ENCODE measurements at places on chromosomes 12 and 14. TPM values are rescaled to one million over a fixed set of nuclear protein-coding genes. Genes with fewer than 3 reads are reported as not detected.

Gene SIX1
- 1.4 TPM for total RNA-seq

DNA sequence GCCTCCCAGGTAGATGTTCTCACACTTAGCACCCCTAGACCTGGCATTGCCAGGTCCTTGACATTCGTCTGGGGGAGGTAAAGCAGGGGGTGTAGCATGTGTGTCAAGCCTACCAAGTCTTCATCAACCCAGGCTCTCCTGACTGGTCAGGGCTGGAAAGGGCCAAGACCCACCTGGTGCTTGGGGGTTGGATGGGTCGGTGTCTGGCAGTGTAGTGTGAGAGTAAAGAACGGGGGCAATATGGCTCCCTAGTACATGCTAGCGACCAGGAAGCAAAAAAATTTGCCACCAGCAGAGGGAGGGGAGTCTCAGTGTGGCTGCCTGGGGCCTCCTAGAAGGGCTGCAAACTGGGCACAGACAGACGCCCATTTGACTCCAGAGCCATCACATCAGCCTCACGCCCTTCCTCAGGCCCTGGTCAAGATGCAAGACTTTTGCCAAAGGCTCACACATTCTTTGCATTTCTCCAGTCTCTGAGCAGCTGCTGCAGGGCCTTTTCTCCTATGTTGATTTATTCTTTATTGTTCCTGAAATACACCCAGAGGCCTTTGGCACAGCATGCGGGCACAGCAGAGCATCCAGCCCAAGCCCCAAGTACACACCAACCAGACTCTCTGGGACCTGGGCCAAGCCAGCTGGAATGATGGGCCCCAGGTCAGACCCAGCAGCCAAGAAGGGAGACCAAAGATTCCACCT, 38.3 kb upstream of the PNMA1 start:
- no peaks in the 10 kb centered on the region for H3K27me3 ChIP-seq
- H3K4me1 ChIP-seq = peaks cover 99% of the 10 kb centered on the region
- DNase-seq = peak; percentile 41
- peak overlapping the region; percentile 82 for H3K27ac ChIP-seq
- peak overlapping the region; percentile 22 for H3K4me3 ChIP-seq

Gene SENP1
- 42.4 TPM for total RNA-seq

DNA sequence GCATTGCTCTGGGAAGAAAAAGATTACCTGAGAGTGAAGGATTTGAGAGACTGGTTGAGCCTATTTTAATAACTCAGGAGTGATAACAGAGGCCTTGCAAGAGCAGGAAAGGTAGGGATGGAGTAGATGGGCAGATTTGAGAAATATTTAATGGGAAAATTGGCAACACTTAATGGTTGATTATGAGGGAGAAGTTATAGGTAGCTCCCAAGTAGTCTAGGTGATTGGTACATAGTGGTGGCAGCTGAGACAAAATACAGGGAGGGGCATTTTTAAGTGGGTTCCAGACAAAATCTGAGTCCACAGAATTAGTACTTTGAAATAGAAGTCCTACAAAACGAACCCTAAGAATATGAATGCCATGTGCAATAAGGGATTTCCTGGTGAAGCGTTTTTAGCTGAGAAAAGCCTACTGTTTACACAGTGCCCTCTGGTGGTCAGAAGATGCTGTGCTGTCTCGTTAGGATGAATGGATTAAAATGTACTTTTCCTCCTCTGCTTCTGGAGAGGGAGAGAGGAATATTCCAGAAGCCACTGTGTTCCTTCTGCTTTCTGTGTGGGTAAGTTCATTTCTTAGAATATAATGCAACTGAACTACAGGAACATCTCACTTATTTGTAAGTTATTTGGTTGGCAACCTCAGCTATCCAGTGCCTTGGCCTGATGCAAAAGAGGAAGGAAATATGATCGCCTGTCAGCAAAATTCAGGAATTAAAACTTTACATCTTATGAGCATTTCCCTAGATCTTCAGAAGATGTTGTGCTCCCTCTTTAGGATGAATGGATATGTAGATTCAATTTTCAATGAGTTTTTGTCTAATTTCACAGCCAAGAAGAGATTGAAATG, 6.5 kb downstream of the ZBTB1 start:
- peak; percentile 69 for DNase-seq
- H3K4me1 ChIP-seq = peaks cover 69% of the 10 kb centered on the region
- peak overlapping the region; percentile 52 for H3K4me3 ChIP-seq
- no peaks in the 10 kb centered on the region for H3K27me3 ChIP-seq
- peak overlapping the region; percentile 58 for H3K27ac ChIP-seq

DNA sequence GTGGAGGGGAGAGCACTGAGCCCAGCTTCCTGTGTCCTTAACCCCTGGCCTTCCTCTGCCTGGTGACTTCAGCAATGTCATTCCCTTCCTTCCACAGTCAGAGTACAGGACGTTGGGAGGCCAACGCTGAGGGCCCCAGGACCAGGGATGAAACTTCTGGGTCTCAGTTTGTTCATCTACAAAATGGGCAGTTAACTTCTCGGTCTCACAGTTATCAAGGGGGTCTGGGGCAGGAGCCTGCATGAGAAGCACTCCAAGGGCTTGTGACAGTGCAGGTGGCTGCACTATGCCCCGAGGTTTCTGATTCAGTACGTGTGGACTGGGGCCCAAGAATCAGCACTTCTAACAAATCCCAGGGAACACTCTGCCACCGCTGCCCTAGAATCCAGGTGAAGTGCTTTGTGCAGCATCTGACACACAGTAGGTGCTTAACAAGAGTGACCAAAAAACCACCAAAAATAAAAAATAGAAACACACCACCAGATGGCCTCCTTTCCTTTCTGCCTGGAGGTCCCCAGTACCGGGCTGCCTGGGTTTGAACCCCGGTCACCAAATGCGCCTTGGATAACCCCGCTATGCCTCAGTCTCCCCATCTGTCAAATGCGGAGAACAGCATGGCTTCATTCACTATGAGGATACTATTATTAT, 80.4 kb downstream of the RFLNA start:
- DNase-seq = no peak
- H3K4me3 ChIP-seq = no peak overlapping the region
- no peaks in the 10 kb centered on the region for H3K4me1 ChIP-seq
- H3K36me3 ChIP-seq = peaks cover 2% of the 10 kb centered on the region

Gene DAD1
- 160 TPM for total RNA-seq

DNA sequence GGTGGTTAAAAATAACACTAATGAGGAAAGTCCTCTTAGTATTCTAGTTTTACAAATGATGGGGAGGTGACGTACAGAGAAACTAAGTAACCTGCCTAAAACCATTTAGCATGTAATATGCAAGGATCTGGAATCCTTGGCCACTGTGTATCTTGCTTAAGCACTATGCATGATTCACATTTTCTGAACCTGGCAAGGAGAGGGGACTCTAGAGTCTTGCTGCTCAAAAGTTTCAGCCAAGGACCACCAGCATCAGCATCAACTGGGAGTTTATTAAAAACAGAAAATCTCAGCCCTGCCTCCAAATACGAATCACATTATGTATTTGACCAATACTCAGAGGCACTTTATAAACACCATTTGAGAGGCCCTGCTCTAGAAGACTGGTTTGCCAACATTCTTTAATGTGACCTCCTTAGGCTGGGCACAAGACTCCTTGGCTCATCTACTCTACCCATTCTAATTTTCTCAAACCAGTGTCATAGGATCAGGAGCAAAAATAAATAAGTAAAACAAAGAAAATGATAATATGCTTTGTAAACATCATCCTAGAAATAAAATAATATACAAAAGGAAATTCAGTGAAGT, 52.9 kb downstream of the ABCC9 start:
- no peaks in the 10 kb centered on the region for H3K36me3 ChIP-seq
- no peak overlapping the region for H3K4me3 ChIP-seq
- H3K27ac ChIP-seq = no peak overlapping the region
- no peaks in the 10 kb centered on the region for H3K4me1 ChIP-seq

GRCh38 chr14:63650256-63650952, 8.7 kb upstream of the WDR89 start:
- peak; percentile 62 for DNase-seq
- peak overlapping the region; percentile 92 for H3K27ac ChIP-seq
- no peaks in the 10 kb centered on the region for H3K27me3 ChIP-seq
- H3K4me3 ChIP-seq = no peak overlapping the region
- H3K36me3 ChIP-seq = peaks cover 11% of the 10 kb centered on the region

Gene CCND2
- 401 TPM for total RNA-seq

Gene KRT73
- not detected for total RNA-seq

GRCh38 chr14:104405360-104406226, 174.0 kb upstream of the C14orf180 start:
- H3K27me3 ChIP-seq = peaks cover 8% of the 10 kb centered on the region
- DNase-seq = no peak
- H3K4me3 ChIP-seq = no peak overlapping the region
- H3K36me3 ChIP-seq = no peaks in the 10 kb centered on the region
- H3K27ac ChIP-seq = no peak overlapping the region

Gene SERPINA10
- not detected for total RNA-seq

DNA sequence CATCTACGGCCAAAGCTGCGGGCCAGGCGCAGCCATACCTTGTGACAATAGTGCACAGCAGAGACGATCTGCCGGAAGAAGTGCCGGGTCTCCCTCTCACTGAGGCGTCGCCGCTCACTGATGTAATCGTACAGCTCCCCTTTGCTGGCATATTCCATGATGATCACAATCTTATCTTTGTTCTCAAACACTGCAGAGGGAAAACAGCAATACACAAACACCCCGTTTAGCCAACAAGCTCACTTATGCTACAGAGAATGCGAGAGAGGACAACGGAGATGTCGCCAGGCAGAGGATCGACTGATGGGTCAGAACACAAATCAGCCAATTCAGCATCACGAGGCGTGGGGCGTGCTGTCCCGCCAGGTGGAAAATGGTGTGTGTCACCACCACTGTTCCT, 52.1 kb downstream of the NUAK1 start:
- no peaks in the 10 kb centered on the region for H3K4me1 ChIP-seq
- H3K27me3 ChIP-seq = peaks cover 23% of the 10 kb centered on the region
- DNase-seq = no peak
- H3K36me3 ChIP-seq = no peaks in the 10 kb centered on the region
- H3K27ac ChIP-seq = no peak overlapping the region

Gene LYZ
- total RNA-seq = 0.50 TPM

DNA sequence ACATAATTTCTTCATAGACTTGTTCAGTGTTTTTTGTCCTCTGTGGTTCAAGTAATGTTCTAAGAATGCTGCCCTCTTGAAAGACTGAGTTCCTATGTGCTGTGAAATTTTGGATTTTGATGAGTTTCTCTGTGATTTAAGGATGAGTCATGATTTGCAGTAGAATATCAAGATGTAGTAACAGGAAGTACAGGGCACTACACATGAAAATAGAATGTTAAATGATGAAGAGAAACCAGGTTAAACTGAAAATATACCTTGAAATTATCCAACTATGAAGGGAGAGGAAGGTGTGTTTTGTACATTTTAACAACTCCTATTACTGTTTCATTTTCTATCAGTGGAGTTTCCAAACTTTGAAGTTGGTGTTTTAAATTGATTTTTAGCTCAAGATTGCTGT, 4.8 kb downstream of the ELK3 start:
- peak overlapping the region; percentile 33 for H3K4me3 ChIP-seq
- H3K27me3 ChIP-seq = no peaks in the 10 kb centered on the region
- DNase-seq = no peak

Gene SRRM4
- total RNA-seq = not detected

DNA sequence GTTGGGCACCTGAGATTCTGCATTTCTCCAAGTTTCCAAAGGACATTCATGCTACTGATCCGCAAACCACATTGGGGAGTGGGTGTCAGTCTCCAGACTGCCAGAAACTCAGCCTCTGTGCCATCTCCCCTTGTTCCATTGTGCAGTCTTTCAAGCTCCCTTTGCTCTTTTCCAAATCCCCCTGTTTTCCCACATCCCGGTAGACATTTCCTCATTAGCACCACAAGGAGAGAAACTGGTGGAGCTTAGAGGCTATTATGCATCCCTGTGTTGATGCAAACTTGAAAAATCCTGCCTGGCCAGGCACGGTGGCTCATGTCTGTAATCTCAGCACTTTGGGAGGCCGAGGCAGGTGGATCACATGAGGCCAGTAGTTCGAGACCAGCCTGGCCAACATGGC, 10.7 kb downstream of the CCDC63 start:
- H3K4me3 ChIP-seq = no peak overlapping the region
- H3K36me3 ChIP-seq = no peaks in the 10 kb centered on the region
- H3K4me1 ChIP-seq = no peaks in the 10 kb centered on the region

- H3K36me3 ChIP-seq = no peaks in the 10 kb centered on the region
- H3K4me1 ChIP-seq = peaks cover 19% of the 10 kb centered on the region
- no peak overlapping the region for H3K27ac ChIP-seq
- peaks cover 26% of the 10 kb centered on the region for H3K27me3 ChIP-seq
- no peak overlapping the region for H3K4me3 ChIP-seq
- no peak for DNase-seq
Observed at GRCh38 chr14:97298736-97299135, 501.6 kb downstream of the VRK1 start.

Gene CCDC85C
- 11.7 TPM for total RNA-seq

Gene WSCD2
- total RNA-seq = not detected

- peaks cover 5% of the 10 kb centered on the region for H3K27me3 ChIP-seq
- H3K36me3 ChIP-seq = no peaks in the 10 kb centered on the region
- DNase-seq = no peak
Observed at GRCh38 chr12:6376079-6376869, 911 bp upstream of the SCNN1A start.

GRCh38 chr12:52395761-52396434, 10.2 kb downstream of the KRT82 start:
- no peaks in the 10 kb centered on the region for H3K36me3 ChIP-seq
- no peaks in the 10 kb centered on the region for H3K4me1 ChIP-seq
- no peak overlapping the region for H3K4me3 ChIP-seq
- H3K27ac ChIP-seq = no peak overlapping the region
- peaks cover 7% of the 10 kb centered on the region for H3K27me3 ChIP-seq
- DNase-seq = no peak

Gene AICDA
- total RNA-seq = not detected

- no peak for DNase-seq
- peaks cover 49% of the 10 kb centered on the region for H3K4me1 ChIP-seq
- peaks cover 6% of the 10 kb centered on the region for H3K36me3 ChIP-seq
- H3K27me3 ChIP-seq = peaks cover 6% of the 10 kb centered on the region
- peak overlapping the region; percentile 26 for H3K27ac ChIP-seq
Observed at GRCh38 chr12:104216521-104216924, 944 bp downstream of the TXNRD1 start.

GRCh38 chr12:48961331-48961730, 4.0 kb upstream of the ARF3 start:
- no peak for DNase-seq
- peaks cover 24% of the 10 kb centered on the region for H3K27me3 ChIP-seq
- peaks cover 11% of the 10 kb centered on the region for H3K36me3 ChIP-seq
- H3K27ac ChIP-seq = no peak overlapping the region
- no peak overlapping the region for H3K4me3 ChIP-seq

GRCh38 chr14:39005044-39005880, 97.8 kb downstream of the SEC23A start:
- no peaks in the 10 kb centered on the region for H3K27me3 ChIP-seq
- no peak overlapping the region for H3K27ac ChIP-seq
- H3K4me3 ChIP-seq = no peak overlapping the region
- no peaks in the 10 kb centered on the region for H3K4me1 ChIP-seq

DNA sequence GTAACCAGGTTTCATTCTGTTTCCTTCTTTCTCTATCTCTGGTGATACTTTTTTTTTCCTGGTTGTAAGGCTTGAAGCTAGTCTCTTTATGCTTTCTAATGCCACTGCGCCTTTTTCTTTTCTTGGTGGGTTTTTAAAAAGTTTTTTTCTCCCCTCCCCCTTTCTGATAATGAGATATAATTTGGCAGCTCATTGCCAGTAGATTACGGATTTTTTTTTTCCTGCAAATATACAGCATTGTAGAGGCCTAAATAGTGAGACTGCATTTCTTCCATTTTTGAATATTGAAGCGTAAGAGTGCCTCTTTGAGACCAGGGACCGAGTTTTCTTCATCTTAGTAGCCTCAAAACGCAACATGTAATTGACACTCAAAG, 1.1 kb downstream of the PAPOLA start:
- peaks cover 49% of the 10 kb centered on the region for H3K4me1 ChIP-seq
- DNase-seq = no peak
- H3K36me3 ChIP-seq = peaks cover 32% of the 10 kb centered on the region
- H3K27me3 ChIP-seq = peaks cover 5% of the 10 kb centered on the region
- H3K27ac ChIP-seq = peak overlapping the region; percentile 91

GRCh38 chr12:21910657-21911056, 30.6 kb downstream of the ABCC9 start:
- peaks cover 5% of the 10 kb centered on the region for H3K27me3 ChIP-seq
- no peaks in the 10 kb centered on the region for H3K4me1 ChIP-seq
- DNase-seq = no peak
